ENCODE measurements at places on chromosomes 2 and 18. TPM values are rescaled to one million over a fixed set of nuclear protein-coding genes. Genes with fewer than 3 reads are reported as not detected.

Gene CAPG
- total RNA-seq: 21.2 TPM

Gene LRRC30
- total RNA-seq: 6.0 TPM

Gene OTOS
- total RNA-seq: not detected

Gene GDF7
- total RNA-seq: not detected

Gene ANKRD53
- total RNA-seq: not detected

Gene MYO3B
- not detected for total RNA-seq

Gene DSG1
- not detected for total RNA-seq

Gene CFC1
- not detected for total RNA-seq

Gene POTEJ
- not detected for total RNA-seq

GRCh38 chr18:10771053-10771709, 245.4 kb downstream of the NAPG start:
- DNase-seq: no peak

DNA sequence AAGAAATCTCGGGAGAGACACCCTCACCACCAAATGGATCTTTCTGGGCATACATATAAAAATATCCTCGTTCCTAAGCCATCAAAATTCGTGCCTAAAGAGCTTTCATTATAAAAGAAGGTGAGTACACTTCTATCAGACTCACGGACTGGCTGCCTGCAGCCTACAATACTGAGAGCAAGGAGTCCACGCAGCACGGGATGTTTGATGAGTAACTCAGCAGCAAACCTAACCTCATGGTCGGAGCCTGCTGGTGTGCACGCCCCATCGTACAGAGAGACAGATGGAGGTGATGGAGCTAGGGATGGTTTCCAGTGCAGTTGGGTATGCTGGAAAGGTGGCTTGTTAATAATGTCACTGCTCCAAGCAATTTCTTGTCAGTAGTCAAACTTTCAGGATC, 256.2 kb downstream of the FIGN start:
- no peak for DNase-seq

- no peak for DNase-seq
Measured at GRCh38 chr2:2845806-2846315, 514.8 kb upstream of the MYT1L start.

DNA sequence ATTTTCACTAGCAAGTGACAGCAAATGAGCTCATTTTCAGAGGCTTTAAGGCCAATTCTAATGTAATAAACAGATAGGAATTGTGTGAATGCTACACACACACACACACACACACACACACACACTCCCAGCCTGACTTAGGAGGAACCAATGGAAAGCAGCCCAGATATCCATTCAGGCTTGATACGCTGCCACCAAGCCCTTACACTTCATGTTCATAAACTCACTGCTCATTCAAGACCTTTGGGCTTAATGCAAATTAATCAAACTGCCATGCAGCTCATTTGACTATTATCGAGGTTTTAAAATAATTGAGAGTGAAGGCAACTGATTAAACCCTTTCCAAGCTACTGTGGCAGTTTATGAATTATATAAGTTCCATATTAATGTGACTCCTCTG, 298.9 kb upstream of the NCKAP5 start:
- no peak for DNase-seq

DNA sequence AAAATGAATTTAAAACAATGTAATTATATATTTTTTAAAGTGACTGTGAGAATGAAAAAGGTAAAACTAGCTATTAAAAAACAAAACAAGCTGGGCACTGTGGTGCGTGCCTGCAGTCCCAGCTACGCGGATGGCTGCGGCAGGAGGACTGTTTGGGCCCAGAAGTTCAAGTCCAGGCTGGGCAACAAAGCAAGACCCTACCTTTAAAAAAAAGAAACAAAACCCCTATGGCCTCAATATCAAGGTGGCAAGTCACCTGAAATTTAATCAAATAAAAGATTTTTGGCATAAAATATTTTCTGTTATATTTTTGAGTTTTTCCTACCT, 46.9 kb upstream of the STRN start:
- no peak for DNase-seq

GRCh38 chr2:163664610-163665009, 71.2 kb downstream of the FIGN start:
- DNase-seq: no peak

DNA sequence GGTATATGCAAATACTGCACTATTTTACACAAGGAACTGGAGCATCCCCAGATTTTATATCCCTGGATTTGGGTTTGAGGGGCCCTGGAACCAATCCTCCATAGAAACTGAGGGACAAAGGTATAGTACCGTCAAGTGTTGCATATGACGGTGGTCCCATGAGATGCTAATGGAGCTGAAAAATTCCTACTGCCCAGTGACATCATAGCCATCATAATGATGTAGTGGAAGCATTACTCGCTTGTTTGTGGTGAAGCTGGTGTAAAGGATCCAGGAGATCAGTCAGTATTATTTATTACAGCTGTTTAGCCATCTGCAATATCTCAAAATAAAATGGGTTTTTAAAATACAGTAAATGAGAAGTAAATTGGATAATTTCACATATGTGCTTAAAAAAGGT, 496.6 kb upstream of the HS6ST1 start:
- no peak for DNase-seq

DNA sequence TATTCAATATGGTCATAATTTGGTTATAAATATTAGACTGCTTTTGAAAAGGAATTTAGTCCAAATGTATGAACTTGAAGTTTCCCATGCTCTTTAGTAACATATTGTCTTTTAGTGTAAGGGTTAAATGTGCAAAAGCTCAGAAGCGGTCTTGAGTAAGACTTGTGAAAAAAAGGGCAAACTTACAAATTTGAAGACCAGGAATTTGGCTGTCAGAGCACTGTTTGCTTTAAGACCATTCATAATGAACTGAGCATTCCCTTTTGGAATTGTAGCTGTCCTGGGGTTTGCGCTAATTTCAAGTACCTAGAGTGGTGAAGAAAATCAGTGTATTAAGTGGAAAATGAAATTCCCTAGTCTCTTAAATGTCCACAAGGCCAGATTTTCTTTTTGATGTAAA, 6.9 kb upstream of the ZEB2 start:
- DNase-seq: no peak

DNA sequence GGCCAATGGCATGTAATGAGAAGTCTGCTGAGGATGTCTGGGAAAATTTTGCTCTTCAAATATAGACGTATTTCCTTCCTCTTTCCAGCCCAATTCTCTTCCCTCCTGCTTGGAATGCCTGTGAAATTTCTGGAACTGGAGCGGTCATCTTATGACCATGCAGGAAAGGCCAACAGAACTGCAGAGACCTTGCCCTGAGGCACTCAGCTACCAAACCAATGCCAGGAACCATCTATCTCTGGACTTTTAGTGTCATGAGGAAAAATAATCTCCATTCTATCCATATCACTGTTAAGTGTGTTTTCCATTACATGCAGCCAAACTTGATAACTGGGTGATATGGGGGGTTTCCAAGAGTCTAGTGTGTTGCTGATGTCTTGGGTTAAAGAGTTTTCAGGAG, 363.7 kb downstream of the SLC4A3 start:
- no peak for DNase-seq

DNA sequence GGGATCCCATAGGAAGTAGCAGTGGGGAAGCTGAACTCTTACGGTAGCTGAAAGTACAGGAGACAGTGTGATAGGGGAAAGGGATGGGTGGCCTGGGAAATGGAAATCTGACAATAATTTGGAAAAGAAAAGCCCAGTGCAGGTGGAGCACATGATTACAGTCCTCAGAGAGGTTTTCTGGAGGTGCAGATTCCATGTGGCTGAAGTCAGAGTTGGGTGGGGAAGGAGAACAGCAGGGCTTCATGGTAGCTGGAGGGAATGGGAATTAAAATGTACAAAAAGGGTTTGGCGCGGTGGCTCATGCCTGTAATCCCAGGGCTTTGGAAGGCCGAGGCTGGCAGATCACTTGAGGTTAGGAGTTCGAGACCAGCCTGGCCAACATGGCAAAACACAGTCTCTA, 12.2 kb downstream of the HRH4 start:
- no peak for DNase-seq

- no peak for DNase-seq
Measured at GRCh38 chr2:229405796-229406195, 134.7 kb upstream of the PID1 start.

DNA sequence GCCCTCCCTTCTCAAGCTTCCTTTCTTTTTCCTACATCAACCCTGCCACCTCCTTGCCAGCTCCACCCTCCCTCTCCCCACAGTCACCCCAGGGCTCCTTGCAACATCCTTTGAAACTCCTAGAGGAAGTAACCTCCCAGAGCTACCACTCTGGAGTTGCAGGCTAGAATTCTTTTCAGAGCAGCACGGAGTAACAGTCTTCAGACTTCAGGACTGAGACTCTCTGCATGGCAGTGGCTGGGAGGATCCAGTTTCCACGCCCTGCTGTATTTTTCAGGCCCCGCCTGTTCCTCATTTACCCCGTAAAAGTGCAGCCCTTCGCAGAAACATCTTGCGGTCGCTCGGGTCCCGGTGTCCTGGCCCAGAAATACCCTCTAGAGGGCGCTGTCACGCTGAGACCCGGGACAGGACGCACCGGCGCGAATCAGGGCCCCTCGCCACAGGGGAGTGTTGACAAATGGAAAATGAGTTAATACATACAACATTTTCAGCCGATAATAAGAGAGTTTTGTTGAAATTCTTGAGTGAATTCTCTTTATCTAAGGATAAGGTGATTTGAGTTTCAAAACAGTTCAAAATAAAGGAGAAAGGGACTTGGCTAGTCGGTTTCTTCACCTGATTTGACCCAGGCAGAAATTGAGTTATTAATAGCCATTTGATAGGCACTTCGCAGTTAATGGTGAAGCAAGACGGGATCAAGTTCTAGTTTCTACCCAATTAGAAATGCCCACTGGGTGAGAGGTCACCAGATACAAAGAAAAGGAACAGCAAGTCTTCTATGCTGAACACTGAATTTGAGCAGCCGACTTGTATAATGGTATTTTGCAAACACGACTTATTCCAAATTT, 18.5 kb upstream of the NTSR2 start:
- peak; percentile 92 for DNase-seq

DNA sequence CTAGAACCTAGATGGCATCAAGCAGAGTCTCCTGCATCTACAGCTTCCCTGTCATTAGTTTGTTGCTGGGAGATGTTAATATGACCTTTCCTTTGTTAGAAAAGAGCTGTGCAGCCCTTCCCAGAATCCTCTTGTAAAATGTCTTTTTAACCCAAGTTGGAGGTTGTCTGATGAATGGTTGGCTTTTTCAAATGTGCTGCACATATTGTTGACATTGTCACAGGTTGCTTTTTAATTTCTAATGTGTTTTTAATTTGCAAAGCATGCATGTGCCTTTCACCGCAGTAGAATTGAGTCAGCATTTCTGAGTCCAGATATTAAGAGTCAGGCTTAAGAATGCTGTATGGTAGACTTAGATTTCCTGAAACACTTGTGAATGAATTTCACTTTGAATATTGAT, 120.8 kb downstream of the GREB1L start:
- DNase-seq: no peak

DNA sequence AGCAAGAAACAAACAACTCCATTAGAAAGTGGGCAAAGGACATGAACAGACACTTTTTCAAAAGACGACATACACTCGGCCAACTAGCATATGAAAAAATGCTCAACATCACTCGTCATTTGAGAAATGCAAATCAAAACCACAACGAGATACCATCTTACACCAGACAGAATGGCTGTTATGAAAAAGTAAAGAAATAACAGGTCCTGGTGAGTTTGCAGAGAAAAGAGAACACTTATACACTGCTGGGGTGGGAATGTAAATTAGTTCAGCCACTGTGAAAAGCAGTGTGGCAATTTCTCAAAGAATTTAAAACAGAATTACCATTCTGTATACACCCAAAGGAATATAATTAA, 130.5 kb downstream of the PLCL1 start:
- DNase-seq: no peak

DNA sequence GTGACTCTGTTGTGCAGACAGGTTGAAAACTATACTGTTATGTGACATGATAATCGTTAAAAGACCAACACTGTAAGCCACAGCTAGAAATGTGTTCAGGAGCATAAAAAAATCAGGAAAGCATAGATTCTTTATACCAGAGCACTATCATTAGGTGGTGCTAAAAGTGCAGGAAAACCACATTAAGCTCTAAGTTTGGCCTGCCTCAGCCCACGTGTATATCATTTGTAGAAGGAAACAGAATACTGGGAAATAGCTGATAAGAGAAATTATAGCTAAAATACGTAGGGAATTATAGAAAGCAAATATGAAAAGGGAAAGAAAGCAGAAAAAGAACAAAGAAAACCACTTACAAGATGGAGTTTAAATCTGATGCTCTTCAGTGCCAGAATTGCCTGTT, 26.5 kb upstream of the C2orf74 start:
- no peak for DNase-seq

- no peak for DNase-seq
Measured at GRCh38 chr18:10863026-10863425, 286.3 kb downstream of the PIEZO2 start.

- DNase-seq: peak; percentile 16
Measured at GRCh38 chr2:42102591-42103450, 55.0 kb downstream of the PKDCC start.

DNA sequence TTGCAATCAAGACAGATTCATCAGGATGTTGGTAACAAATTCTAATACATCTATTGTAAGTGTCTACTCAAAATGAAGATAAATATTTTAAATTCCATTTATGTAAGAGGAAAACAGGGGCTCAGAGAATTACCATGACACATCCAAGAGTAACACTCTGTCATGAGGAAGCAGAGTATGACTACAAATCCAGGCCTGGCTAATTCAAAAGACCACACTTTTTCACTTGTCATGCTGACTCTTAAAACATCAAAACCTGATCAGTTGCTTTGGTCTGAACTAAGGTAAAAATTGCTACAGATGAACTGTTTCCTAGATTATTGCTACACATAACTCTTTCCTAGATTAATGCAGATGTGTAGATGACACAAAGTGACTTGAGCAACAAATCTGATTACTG, 880.6 kb downstream of the TSN start:
- no peak for DNase-seq

- DNase-seq: no peak
Measured at GRCh38 chr18:24443870-24444269, 16.6 kb upstream of the HRH4 start.

DNA sequence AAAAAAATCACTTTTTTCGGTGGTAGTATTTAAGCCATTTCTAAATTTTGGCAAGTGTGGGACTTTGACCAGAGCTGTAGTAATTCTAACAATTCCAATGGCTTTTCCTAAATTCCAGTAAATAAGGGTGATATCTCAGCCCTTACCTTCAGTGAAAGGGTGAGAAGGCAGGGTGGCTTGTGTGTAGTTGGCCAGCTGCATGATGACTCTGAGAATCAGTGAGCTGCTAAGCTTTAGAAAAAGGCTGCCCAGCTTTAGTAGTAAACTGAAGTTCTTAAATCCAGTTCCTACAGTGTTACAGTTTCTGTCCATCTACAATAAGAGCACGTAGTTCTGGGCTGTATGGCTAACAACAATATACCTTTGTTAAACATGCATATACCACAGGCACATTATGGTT, 42.0 kb downstream of the OXER1 start:
- DNase-seq: no peak

DNA sequence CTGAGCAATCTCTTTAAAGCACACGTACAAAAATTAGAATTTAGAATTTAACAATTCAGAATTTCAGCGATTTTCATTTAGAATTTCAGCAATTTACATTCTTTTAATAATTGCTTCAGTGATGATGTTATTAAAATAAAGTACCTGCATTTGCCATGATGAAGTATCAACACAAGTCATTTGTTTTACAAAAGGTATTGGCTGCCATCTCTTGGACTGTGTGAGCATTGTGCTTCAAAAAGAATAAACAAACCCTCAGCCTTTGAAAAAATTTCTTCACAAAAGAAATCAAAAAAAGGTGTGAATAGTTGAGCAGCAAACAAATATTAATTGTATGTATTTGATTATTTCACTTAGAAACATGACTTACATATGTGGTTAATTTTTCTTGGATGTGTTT, 27.1 kb upstream of the ZC3H15 start:
- DNase-seq: no peak

- no peak for DNase-seq
Measured at GRCh38 chr2:165428926-165429325, 40.6 kb upstream of the CSRNP3 start.
